Motor neuron (in vitro differentiated cells): ENCODE measurements at places on chromosomes 5 and 9.

DNA sequence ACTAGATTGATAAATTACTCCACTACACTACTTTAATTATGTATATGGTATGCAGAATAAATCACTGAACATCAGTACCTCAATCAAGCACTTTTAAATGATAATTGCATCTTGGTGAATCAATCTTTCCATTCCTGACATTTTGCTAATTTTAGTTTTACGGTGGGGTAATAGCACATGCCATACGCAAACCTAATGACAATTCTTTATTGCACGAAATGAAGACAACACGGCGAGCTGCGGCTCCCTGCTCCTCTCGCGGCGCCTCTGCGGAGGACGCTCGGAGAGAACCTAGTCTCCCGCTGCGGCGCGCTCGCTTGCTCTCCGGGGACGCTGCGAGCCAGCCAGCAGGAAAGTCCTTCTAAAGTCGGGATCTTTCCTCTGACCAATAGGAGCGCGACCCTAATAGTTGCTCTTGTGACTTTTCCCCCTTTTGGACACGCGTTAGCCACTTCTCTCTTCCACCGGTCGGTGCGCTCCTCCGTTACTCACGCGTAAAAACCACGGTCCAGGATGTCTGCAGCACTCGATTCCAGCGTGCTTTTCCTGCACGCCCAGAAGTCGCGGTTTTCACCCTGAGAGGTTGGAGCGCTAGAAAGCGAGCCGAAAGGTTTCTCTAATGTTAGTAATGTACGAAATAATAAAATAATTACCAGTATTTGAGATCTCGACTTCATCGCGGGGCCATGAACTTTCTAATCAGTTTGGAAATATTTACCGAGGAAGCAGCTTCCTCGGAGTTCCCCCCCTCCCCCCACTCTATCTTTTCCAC, 1.0 kb upstream of the MEF2C start:
- ATAC-seq = peak; percentile 73

GRCh38 chr5:31377274-31377946, 154.5 kb downstream of the DROSHA start:
- ATAC-seq = no peak

DNA sequence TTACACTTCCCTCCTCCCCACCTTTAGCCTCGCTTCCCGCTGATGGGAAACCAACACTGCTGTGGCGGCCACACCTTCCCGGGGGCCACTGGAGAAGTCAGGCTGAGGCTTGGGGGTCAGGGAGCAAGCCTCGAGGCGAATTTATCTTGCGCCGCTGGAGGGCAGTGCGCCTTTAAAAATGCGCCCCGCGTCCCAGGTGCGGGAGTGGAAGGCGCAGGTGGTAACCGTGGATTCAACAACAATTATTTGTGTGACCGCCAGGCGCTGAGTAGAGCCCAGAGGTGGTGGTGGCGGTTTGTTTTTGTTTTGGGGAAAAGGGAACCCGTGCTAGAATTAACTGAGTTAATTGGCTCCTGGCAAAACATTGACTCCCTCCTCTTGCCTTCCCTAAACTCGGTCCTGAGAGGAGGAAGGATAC, 1.1 kb downstream of the CFAP77 start:
- ATAC-seq = peak; percentile 43

- peak; percentile 60 for ATAC-seq
These were observed 56.7 kb upstream of the CLINT1 start for GRCh38 chr5:157915638-157916037.

GRCh38 chr5:87347272-87347671, 65.5 kb downstream of the CCNH start:
- ATAC-seq = no peak

- ATAC-seq = no peak
These were observed 174.6 kb downstream of the FAM174A start for GRCh38 chr5:100709771-100710170.

DNA sequence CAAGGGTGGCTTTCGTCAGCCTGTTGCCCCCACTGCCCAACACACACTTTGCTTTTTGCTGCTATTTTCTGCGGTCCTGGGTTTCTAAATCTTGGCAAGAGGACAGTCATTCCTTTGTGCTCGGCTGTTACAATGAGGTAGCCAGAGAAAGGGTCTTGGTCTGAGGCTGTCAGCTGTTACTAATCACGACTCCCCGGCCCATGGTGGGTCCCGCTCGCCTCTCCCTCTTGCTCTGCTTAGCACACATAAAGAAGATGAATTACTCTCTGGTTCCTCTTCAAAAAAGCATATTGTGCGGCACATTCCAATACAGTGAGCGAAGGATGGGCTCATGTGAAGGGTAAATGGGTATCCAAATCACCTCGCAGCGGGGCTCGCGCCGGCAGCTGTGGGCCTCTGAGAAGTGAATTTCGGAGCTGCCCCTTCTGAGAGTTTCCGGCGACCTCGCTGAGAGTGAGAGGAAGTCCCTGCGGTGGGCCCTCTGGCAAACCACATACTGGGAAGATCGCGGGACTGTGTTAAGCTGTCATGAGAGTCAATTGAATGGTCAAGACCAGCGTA, 56.0 kb downstream of the SLC1A3 start:
- ATAC-seq = peak; percentile 31
